ENCODE measurements at places on chromosomes 1 and 21.
A peak's percentile ranks its signal among the peaks of the same experiment; 100 is the strongest.

DNA sequence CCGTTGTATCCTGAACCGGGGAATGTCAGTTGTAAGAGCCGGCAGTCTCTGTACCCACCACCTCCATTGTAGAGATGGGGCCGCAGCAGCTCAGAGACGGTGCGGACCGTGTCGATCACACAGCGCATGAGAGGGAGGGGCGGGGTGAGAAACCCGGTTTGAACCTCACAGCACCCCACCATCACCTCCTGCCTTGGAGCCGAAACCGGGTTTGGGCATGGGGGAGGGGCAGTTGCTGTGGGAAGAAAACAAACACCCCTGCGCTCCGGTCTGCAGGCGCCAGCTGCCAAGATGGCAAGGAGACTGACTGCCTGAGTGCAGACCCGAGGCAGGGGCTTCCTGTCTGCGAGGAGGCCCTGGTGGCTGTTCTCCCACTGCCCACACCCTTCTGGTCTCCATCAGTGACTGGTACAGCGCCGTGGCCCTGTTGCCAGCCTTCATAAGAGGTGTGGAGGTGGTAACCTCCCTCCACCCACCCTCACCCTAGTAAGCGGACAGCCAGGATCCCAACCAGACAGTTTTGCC lies 69.2 kb upstream of the SSBP3 start:
- no peak for DNase-seq

- no peak for DNase-seq
These were observed 5.0 kb downstream of the IGSF21 start for GRCh38 chr1:18112611-18113010.

DNA sequence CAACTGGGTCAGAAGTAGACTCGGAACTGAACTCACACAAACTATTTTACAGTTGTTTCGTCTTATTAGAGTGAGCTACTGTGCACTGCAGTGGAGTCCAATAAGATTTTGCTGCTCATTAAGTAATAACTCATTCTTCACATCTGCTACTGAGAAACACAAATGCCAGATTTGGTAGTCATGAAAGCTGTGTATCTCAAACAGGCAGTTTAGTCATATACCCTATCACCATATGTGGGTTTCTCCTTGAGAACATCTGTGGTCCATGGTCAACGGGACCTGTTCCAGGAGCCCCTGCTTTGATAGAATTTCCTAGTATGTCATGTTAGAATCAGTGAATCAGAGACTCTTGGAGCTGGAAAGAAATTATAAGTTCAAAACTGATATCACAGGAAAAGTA lies 60.4 kb downstream of the ALG14 start:
- DNase-seq, result no peak

DNA sequence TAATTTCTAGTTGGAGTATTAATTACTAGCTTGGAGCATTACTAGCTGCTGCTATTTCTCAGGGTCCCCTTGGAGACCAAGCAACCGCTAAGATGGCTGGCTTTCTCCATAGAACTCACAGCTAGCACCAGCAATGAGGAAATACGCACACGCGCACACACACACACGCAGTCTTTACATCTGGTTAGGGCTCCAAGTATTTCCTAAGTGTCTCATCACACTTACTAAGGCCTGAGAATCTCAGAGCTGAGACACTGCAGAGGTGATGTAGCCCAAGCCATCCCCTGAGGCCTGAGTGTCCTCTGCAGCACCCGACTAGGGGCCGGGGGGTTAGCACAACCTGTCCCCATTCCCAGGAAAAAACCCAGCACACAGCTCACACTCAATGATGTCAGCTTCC lies 42.5 kb downstream of the ITPKB start:
- DNase-seq, result no peak

GRCh38 chr1:207713529-207713928 lies 38.3 kb upstream of the CD46 start:
- no peak for DNase-seq

GRCh38 chr1:211371406-211372105 lies 44.9 kb downstream of the TRAF5 start:
- DNase-seq, result no peak

GRCh38 chr1:2483970-2484369 lies 7.9 kb downstream of the PLCH2 start:
- DNase-seq, result no peak

GRCh38 chr1:94012708-94013366 lies 103.6 kb upstream of the GCLM start:
- no peak for DNase-seq

GRCh38 chr1:84712276-84712874 lies 22.1 kb upstream of the SSX2IP start:
- DNase-seq, result no peak

GRCh38 chr1:59568158-59568935 lies 246.4 kb upstream of the HOOK1 start:
- no peak for DNase-seq

GRCh38 chr1:64555947-64556346 lies 86.0 kb downstream of the CACHD1 start:
- DNase-seq, result no peak

DNA sequence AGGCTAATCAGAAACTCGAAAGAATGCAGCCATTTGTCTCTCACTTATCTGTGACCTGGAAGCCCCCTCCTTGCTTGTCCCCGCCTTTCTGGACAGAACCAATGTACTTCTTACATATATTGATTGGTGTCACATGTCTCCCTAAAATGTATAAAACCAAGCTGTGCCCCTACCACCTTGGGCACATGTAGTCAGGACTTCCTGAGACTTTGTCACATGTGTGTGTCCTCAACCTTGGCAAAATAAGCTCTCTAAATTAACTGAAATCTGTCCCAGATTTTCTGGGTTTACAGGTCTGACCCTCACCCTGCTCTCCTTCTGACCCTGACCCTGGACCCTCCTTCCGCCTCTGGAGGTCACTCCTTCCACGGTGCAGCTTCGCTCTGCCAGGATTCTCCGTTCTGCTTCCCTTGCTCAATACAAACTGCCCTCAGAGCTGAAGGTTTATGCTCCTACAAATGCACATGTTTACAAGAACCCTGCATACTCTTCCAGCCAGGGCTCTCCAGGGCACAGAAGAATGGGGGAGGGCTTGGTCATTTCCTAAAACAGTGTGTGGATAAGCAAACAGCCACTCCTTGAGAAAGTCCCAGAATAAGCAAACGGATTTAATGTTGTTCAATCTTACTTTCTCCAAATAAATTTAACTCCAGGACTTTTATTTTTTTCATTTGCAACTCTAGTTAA lies 160.5 kb downstream of the ACTL8 start:
- no peak for DNase-seq

GRCh38 chr1:29830916-29831315 lies 594.6 kb downstream of the PTPRU start:
- DNase-seq, result no peak

GRCh38 chr1:189036628-189037027 lies 1441.0 kb downstream of the BRINP3 start:
- DNase-seq, result no peak

DNA sequence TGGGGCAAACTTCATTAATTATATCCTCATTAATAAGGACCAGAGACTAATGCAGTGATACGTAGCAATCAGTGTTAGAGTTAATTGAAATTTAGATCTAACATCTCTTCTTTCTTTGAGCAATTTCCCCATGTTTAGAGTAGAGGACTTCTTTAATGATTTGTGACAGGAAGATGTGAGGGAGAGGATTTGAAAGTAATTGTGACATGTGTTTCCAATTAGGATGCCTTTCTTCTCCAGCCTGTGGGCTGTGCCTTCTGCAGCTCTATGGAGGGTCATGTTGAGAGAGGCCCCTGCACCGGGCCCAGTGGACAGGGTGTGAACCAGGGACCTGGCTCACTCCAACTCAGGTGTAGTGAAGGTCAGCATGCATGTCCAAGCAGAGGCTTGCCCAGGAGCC lies 103.0 kb downstream of the GREM2 start:
- DNase-seq, result no peak

DNA sequence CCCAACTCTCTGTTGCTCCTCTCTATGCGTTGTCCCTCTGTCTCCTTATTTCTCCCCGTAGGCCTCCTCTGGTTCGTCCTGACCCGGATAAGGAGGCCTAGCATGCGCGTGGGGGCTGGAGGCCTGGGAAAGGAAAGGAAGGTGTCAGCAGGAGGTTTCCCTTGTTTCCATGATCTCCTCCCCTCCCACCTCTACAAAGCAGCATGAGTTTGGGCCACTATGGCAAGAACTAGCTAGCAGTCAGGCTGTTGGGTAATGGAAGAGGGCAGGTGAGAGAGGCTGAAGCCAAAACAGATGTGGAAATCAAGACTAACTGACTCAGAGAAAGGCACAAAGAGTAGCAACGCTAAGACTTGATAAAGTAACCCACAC lies 687 bp upstream of the SEMA6C start:
- DNase-seq, result no peak

DNA sequence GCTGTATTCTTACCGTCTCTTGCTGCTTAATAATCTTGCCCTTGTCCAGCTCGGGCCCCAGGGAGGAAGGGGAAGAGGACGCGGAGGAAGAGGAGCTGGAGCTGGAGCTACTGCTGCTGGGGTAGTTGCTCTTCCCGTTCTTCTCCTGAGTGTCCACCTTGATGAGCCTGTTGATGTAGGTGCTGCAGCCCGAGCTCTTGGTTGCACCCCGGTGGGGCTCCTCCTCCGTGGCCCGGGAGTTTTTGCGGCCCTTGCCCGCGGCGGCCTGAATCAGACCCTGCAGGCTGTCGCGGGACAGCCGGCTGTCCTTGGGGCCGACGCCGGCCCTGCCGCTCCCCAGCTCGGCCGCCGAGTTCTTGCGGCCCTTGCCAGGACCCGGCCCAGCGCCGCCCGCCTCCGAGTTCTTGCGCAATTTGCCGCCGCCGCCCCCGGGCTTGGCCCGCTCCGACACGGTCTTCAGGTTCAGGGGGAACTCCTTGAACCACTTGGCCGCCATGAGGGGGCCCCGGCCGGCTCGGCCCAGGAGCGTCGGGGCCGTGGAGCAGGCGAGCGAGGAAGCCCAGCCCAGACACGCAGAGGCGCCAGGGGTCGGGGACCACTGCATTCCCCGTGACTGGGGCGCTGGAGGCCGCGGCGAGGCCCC lies 475 bp upstream of the TDRD10 start:
- DNase-seq, result no peak

DNA sequence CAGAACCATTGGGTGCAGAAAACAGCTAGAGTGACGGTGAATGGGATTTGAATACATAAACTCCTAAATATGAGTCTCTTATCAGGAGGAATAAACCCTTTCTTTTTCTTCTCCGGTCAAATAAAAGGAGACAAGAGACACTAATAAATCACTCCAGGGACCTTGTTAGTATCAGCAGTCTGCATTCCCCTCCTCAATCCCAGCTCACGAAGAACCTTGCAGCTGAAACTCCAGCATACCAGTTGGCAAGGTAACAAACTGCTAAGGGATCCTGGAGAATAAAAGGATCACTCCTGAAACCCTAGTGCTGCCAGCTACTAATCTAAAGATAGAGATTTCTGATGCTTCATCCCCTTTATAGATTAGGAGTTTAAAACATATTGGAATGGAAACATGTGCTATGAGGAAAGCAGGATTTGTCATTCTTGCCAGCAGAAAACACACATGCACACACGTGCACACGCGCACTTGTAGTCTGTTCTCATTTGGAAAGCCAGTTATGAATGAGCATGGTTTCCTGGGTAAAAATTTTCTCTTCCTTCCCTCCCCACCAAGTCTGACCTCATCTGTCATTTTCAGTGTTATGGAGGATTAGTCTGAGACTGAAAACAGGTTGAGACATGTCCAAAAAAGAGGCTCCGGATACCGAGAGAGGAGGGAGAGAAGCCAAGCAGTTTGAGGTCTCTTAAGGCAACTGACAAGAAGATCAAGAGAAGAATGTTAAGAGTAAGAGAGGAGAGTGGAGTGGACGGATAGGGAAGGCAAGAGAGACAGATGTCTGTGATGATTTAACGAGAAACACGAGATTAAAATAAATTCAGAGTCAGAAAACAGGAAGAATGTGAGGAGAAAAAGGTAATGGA lies 10.9 kb downstream of the IER5 start:
- no peak for DNase-seq

GRCh38 chr1:206902702-206903101 lies 5.5 kb downstream of the IL24 start:
- DNase-seq, result no peak

DNA sequence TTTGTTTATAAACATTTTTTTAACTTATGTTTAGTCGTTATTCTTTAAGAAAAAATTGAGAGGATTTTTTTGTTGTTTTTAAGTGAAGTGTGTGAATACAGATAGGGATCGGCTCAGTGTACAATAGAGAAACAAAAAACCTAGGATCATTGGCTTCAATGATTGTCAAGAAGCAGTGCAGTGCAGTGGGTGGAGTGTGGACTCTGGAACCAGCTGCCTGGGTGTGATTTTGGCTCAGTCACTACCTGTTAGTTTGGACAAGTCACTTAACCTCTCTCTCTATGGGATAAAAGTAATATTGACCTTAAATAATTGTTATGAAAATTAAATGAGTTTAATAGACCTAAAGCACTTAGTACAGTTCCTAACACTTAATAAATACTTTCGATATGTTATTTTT lies 41.3 kb downstream of the SCCPDH start:
- no peak for DNase-seq

DNA sequence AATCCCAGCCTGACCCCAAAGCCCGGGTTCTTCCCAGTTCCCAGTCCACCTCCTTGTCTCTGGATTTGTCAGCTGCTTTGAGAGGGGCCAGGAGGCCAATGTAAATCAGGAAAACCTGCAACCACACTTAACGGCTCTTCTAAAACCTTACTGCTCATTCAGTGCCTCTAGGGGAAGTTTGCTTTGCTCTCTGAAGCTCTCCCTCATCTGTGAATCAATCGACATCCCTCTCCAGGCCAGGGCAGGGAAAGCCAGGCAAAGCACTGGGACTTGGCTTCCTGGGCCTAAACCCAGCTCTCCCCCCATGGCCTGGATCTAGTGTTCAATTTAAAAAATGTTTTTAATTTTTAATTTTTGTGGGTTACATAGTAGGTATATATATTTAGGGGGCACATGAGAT lies 9.3 kb downstream of the NKAIN1 start:
- no peak for DNase-seq

GRCh38 chr1:175536921-175537320 lies 206.5 kb downstream of the TNR start:
- no peak for DNase-seq

GRCh38 chr1:198156111-198156744 lies 570 bp upstream of the NEK7 start:
- peak; percentile 22 for DNase-seq

DNA sequence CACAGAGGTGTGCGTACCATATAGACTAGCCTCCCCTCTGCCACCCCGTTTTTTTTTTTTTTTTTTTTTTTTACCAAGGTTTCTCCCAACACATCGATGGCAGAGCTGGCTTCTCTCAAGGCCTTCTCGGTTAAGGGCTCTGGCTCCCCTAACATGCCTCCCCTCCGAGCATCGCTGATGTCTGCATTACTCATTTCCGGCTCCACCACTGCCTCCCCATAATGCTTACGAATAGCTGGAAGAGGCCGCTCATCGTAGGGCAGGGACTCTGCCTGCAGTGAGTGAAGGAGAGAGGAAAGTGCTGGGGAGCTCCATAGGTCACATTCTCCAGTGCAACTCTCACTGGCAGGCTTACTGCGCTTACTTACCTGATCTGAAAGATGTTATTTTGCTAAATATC lies 20.6 kb downstream of the CEP104 start:
- no peak for DNase-seq

GRCh38 chr1:228748431-228748830 lies 13.2 kb downstream of the RHOU start:
- DNase-seq, result no peak

Data from NCI-H2107 (cell line).